ENCODE measurements at places on chromosomes 1 and 21. TPM values are rescaled to one million over a fixed set of nuclear protein-coding genes. Genes with fewer than 3 reads are reported as not detected.

GRCh38 chr1:3750741-3751140, 1.5 kb upstream of the CCDC27 start:
- no peaks in the 10 kb centered on the region for H3K27me3 ChIP-seq
- H3K4me1 ChIP-seq, result peaks cover 12% of the 10 kb centered on the region
- no peak for DNase-seq
- no peaks in the 10 kb centered on the region for H3K36me3 ChIP-seq

DNA sequence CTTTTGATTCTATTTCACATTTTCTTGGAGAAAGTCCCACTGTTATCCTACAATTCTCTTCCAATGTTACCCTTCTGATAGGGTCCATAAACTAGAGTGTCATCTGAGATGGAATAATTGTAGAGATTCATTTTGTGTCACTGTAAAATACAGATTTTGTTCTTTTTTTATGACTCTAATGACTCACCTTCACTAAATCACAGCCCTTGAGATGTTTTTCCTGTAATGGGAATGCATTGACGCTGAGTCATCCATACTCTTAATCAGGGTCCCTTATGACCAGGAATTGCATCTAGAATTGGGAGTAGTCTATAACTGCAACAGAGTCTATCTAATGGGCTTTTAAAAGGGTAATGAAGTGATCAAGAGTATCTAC, 315.5 kb downstream of the TGFB2 start:
- no peak overlapping the region for H3K4me3 ChIP-seq
- no peaks in the 10 kb centered on the region for H3K4me1 ChIP-seq
- H3K27ac ChIP-seq, result no peak overlapping the region
- no peaks in the 10 kb centered on the region for H3K36me3 ChIP-seq

GRCh38 chr1:22207511-22208267, 64.8 kb upstream of the WNT4 start:
- H3K36me3 ChIP-seq, result no peaks in the 10 kb centered on the region
- no peak for DNase-seq
- H3K4me3 ChIP-seq, result no peak overlapping the region
- no peaks in the 10 kb centered on the region for H3K4me1 ChIP-seq
- H3K27me3 ChIP-seq, result no peaks in the 10 kb centered on the region

DNA sequence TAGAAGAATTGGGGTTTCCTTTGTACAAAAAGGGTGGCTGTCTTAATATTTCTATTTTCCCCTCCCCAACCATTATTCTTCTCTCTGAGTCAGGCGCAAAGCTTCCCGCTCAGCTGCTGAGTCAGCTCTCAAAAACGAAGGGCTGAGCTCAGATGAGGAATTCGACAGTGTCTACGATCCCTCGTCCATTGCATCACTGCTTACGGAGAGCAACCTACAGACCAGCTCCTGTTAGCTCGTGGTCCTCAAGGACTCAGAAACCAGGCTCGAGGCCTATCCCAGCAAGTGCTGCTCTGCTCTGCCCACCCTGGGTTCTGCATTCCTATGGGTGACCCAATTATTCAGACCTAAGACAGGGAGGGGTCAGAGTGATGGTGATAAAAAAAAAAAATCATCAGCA, 3.0 kb upstream of the TUFT1 start:
- H3K27ac ChIP-seq, result no peak overlapping the region
- DNase-seq, result no peak
- H3K36me3 ChIP-seq, result no peaks in the 10 kb centered on the region
- H3K4me1 ChIP-seq, result peaks cover 11% of the 10 kb centered on the region

DNA sequence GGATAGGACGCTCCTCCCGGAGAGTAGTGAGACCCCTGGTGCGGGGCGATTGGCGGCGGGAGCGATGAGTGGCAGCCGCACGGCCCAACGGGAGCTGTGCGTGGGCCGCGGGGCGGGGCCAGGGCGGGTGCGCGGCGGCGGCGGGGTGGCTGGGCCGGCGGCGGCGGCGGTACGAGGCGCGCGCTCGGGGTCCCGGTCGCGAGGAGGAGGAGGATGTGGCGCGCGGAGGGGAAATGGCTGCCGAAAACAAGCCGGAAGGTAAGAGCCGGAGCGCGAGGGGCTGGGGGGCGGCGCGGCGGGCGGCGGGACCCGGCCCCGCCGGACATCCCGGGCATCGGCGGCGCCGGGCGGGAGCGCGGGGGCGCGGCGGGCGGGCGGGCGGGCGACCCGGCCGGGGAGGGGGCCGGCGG, at the start of gene CAMTA1:
Gene CAMTA1, plus strand, starts transcription at position 137 of the 410 bp plus-strand sequence. Its CDS starts 77 bp downstream, at position 214.
- H3K27me3 ChIP-seq, result no peaks in the 10 kb centered on the region
- H3K4me1 ChIP-seq, result peaks cover 26% of the 10 kb centered on the region
- DNase-seq, result no peak
- H3K4me3 ChIP-seq, result peak within 1 kb of the TSS; percentile 79
- peak within 1 kb of the TSS; percentile 94 for H3K27ac ChIP-seq
- H3K36me3 ChIP-seq, result no peaks in the 10 kb centered on the region

DNA sequence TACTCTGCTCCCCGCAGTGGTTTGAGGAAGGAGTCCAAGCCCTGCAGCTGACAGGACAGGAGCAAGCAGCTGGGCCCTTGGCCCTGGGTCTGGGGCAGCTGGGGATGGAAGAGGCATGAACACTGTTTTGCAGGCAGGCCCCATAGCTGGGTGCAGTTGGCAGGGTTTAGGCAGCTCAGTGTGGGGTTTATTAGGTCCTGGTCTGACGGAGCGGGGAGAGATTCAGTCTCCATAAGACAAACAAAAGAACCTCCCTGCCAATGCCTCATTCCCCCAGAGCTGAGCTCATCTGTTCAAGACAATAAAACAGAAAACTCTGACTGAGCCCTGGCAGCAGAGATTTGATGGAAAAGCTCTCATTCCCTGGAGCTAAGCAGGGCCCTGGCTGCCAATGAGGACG, 37.3 kb downstream of the OLFML2B start:
- no peaks in the 10 kb centered on the region for H3K27me3 ChIP-seq
- H3K4me1 ChIP-seq, result no peaks in the 10 kb centered on the region
- no peak overlapping the region for H3K4me3 ChIP-seq
- no peak for DNase-seq

DNA sequence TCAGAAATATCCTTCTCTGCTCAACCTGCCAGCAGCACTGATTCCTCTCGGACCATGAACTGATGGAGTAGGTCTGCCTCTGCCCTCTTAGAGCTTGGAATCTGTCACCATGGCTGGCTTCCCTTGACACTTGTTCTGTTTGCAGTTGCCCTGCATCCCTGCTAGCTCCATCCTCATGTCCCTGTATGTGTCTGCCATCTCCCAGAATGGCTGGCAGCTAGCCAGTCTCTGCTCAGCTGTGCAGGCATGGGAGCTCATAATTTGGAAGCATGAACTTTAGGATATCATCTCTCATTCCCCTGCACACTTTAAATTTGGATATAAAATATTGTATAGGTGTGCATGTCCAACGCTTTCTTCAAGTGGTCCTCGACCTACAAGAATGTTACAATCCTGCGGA, 95.4 kb downstream of the C1orf94 start:
- no peak overlapping the region for H3K4me3 ChIP-seq
- DNase-seq, result no peak
- H3K36me3 ChIP-seq, result no peaks in the 10 kb centered on the region
- no peaks in the 10 kb centered on the region for H3K4me1 ChIP-seq
- no peak overlapping the region for H3K27ac ChIP-seq
- no peaks in the 10 kb centered on the region for H3K27me3 ChIP-seq

- peak overlapping the region; percentile 60 for H3K27ac ChIP-seq
- no peaks in the 10 kb centered on the region for H3K27me3 ChIP-seq
- H3K4me3 ChIP-seq, result peak overlapping the region; percentile 27
- DNase-seq, result peak; percentile 86
- H3K36me3 ChIP-seq, result no peaks in the 10 kb centered on the region
- H3K4me1 ChIP-seq, result peaks cover 18% of the 10 kb centered on the region
Measured at GRCh38 chr1:192516776-192517297, 58.7 kb upstream of the RGS1 start.

MROH7 gene
- not detected for polyA plus RNA-seq

MANEAL gene
- polyA plus RNA-seq, result 1.6 TPM

CR1 gene
- polyA plus RNA-seq, result 8.9 TPM

UBL4B gene
- not detected for polyA plus RNA-seq

Measured in naive thymus-derived CD4-positive, alpha-beta T cell (primary cell).